CD4-positive, alpha-beta T cell treated with Interleukin-2 at 100 ng/mL for 4 hours (primary cell): ENCODE measurements at places on chromosomes 12 and 14.

DNA sequence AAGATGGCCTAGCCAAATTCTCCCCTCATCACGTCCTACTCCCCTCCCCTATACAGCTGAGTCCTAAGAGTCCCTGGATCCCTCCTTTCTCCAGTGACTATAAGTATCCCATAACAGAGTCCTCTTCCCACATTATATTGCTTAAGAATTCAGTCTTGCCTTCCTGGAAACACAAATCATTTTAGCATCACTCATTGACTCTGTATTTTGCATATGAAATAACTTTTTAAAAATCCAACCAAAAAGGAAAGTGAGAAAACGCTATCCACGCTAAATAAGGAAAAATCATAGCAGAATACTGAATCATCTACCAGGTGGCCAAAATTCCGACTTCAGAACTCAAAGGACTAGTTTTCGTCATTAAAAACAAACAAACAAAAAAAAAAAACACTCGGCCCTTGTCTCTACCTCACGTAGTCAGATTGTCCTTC, 130.2 kb downstream of the GCH1 start:
- no peak for DNase-seq

DNA sequence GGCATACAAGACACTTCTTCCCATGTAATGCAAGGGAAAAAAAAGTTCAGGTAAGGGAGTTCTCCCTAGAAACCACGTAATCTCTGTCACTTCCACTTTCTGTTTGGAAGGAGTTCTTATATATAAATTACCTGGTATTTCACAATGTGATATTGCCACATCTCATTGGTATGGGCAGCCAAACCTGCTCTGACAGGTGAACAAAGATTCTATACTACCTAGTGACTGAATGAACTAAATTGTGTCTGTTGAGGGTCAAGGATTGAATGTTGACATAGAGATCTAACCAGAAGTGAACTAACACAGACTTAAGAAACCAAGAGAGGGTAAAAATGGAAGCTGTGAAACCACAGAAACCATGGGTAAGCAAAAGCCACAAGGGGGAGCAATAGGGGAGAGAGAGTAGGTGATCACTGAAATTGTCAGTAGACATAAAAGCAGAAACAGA, 161.3 kb downstream of the RPL10L start:
- DNase-seq, result no peak

GRCh38 chr12:110936367-110937103, 16.2 kb upstream of the MYL2 start:
- no peak for DNase-seq

- DNase-seq, result peak; percentile 58
Observed at GRCh38 chr14:50821510-50822464, 9.2 kb downstream of the NIN start.

- DNase-seq, result peak; percentile 15
Observed at GRCh38 chr12:96350982-96351381, 49.3 kb downstream of the CDK17 start.

DNA sequence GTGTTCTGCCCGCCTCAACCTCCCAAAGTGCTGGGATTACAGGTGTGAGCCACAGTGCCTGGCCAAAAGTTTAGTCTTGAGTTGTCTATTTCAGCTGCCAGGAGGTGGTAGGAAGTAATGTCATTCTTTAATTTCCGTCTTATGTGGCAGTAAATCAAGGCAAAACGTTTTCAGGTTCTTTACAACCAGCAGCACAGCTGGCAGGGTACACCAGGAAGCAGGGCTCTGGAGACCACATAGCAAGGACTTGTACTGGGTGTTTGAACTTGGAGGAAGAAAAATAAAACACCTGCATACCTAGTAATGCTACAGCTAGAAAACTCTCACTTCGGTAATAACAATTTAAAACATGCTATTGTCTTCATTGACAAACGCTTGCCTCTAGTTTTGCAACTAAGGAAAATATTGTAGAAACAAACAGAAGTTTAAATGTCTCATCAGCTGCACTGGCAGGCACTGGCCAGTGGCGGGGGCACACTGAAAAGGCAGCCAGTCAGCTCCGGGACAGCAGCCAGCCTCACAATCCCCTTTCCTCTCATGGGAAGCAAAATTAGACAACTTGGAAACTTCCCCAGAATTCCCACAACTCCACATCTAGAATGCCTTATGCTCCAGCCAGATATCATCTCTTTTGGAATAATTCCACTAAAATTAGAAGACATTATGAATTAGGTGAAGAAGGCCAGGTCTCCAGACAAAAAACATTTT, 72.2 kb downstream of the CLIP1 start:
- no peak for DNase-seq

DNA sequence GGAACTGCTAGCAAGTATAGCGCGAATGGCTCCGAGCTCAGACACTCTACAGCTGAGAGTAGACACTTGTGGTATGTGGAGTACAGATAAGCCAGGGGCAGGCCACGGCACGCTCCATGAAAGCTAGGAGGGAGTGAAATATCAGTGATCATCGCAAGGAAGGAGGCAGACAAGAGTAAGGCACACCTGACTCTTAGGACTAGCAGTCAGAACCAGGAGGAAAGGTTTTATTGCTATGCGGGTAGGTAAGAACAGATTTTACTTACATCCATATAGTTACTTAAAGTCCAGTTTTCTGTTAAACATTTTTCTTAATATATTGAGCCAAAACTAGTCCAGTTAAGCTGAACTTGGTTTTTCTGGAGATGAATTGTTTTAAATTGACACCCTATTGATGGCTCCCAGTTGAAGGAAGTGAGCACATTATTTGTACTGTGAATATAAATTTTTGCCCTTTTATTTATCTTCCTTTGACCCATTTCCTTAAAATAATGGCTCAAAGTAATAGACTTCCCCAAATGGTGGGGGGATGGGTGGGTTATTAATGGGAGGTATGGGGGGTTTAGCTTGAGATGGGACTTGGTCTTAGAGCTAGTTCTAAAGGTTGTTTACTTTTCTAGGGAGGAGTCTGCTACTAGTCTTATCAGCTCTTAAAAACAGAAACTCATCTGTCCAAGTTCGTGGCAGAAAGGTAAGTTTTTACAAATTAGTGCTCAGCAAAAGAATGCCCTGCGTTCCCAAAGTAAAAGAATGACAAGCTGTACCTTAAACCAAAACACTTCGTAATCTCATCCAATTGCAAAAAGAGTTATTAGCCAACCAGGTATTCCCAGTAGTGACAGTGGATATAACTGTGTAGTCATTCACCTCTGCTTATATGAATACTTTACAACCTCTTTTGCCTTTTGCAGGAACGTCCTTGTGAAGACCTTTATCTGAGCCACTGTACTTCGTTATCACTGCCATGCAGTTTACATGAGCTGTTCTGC, 5.8 kb downstream of the HNRNPA1 start:
- no peak for DNase-seq

DNA sequence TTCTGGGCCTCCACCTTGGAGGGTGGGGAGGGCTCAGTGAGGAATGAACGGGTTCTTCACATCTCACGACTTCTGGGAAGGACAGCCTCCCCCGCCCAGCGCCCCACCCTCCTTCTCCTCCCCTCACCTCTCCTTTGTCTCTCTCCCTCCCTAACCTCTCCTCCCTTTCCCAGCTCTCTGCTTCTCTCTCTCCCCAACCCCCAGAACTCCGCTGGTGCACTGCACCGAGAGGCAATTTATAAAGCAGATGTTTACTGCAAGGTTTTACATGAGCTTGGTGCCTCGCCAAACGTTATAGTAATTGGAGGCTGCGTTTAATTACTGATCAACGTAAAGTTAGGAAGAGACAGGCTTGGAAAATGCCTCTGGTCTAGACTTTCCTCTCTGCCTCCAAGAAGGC, 42.9 kb upstream of the FAM222A start:
- no peak for DNase-seq

DNA sequence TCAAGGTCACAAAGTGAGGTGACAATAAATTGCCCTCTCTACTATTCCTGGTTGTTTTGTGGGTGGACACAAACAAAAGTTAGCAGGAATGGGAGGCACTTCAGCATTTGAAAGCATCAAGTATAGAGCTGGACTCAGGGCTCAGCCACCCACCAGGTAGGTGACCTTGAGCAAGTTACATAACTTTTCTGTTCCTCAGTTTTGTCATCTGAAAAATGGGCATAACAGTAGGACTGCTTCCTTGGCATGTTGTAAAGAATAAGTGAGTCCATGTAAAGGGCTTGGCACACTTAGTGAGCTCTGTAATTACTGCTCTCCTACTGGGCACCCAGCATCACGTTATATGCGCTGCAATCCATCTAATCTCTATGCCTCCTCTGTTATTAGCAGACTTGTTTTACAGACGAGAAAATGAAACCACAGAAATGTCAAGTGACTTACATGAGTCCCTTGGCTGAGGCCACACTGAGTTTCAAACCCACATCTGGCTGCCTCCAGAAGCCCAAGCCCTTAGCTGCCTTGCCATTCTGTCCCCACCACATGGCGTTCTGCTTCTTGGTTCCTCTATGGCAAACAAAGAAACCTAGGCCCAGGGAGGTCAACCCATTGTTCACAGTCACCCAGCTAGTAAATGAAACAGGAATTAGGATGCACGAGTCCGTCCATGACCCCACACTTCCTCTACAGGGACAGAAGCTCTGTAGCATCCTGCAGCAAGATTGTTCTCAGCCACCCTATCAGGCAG, 63.2 kb upstream of the SLC24A4 start:
- DNase-seq, result no peak

DNA sequence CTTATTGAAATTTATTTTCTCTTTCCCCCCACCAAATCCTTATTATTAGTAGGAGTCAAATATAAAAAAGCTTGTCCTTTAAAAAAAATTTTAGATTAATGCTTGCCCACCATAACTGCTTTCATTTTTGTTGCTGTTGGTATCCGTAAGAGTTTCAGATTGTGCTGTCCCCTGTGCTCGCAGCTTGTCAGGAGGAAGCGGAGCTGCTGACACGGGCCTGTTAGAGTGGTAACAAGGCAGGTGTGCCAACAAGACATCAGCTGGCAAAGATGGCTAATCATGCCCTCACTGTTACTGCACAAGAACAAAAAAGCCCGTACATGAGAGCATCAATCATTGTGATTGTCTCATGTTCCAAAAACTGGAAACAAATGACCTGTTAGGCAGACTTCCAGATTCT, 148.4 kb downstream of the ALG10B start:
- DNase-seq, result no peak

DNA sequence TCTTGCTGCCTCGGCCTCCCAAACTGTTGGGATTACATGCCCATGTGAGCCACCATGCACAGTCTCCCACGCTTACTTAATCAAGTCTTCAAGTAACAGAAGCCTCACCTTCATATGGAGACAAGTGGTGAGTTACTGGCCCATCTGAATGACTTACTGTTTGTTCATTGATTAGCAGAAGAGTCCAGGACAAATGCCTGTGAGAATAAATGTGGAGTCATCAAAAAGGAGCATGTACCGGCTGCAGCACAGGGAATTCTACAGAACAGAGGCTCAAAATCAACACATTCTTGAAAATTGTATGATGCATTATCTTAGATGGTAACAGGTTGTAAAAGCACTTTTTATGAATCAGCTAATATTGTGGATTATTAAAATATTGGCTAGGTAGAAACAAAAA, 72.5 kb upstream of the FERMT2 start:
- no peak for DNase-seq

DNA sequence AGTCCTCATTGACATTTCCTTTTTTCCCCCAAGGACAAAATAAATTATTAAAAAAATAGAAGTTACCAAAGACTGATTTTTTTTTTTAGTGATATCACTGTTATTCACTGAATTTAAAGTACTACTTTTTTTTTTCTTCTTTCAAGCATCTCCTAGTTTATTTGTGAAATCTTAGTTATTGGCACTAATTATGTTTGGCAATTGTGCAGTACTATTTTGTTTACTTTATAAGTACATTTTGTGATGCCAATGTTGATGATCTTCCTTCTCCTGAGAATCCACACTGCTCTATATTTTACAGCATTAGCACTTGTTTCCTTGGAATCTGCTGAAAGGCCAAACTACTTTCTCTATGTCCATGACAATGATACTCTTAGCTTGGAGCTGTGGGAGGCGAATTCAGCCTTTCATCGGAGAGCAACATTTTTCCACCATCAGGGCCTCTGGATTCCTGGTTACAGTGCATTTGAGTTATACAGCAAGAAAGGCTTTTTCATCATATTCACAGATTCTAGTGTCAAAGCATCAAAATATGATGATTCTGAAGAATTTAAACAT, 123.8 kb upstream of the PTPRQ start:
- no peak for DNase-seq

- DNase-seq, result no peak
Observed at GRCh38 chr14:105844810-105845724, 318.7 kb downstream of the TMEM121 start.
